Neural crest cell (in vitro differentiated cells): ENCODE measurements at places on chromosomes 2 and 18. TPM values are rescaled to one million over a fixed set of nuclear protein-coding genes. Genes with fewer than 3 reads are reported as not detected.

C2orf72 gene
- total RNA-seq, result 3.0 and 3.3 TPM in 2 replicates

INPP1 gene
- total RNA-seq, result 14.3 and 15.3 TPM in 2 replicates

KLHL29 gene
- total RNA-seq, result 7.3 and 8.4 TPM in 2 replicates

UGT1A8 gene
- not detected in 2 replicates for total RNA-seq

FIGLA gene
- not detected in 2 replicates for total RNA-seq

RNF25 gene
- total RNA-seq, result 35.6 and 39.2 TPM in 2 replicates

KDSR gene
- total RNA-seq, result 31.0 and 35.7 TPM in 2 replicates

DNA sequence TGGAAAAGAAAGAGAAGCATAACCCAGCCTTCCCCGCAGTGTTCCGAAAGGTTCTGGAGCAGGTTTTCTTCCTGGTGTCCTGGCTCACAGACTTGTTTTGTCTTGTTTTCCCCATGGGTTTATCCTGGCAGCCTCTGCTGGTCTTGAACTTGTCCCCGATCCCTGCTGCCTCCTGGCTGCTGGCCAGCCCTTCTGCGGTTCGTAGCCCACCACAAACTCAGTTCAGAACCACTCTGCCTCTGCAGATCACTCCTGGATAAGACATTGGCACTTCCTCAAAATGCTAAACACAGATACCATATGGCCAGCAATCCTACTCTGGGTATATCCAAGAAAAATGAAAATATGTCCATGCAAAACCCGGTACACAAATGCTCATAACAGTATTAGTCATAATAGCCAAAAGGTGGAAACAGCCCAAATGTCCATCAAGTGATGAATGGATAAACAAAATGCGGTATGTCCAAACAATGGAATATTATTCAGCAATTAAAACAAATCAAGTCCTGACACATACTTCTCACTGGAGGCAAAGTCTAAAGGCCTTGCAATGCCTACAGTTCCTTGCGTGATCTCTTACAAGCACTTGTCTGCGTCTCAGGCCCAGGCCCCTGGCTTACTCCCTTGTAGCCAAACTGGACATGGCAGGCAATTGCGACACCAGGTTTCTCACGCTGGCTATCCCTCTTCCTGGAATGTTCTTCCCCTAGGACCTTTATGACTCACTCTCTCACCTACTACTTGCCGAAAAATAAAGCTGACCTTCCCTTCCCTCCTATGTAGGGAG, 28.0 kb upstream of the ARHGEF4 start:
- H3K27me3 ChIP-seq, result no peaks in the 10 kb centered on the region
- H3K36me3 ChIP-seq, result no peaks in the 10 kb centered on the region
- peak overlapping the region; percentile 7 for H3K27ac ChIP-seq
- no peak overlapping the region for H3K4me3 ChIP-seq
- no peak for DNase-seq
- peaks cover 3% of the 10 kb centered on the region for H3K4me1 ChIP-seq

DNA sequence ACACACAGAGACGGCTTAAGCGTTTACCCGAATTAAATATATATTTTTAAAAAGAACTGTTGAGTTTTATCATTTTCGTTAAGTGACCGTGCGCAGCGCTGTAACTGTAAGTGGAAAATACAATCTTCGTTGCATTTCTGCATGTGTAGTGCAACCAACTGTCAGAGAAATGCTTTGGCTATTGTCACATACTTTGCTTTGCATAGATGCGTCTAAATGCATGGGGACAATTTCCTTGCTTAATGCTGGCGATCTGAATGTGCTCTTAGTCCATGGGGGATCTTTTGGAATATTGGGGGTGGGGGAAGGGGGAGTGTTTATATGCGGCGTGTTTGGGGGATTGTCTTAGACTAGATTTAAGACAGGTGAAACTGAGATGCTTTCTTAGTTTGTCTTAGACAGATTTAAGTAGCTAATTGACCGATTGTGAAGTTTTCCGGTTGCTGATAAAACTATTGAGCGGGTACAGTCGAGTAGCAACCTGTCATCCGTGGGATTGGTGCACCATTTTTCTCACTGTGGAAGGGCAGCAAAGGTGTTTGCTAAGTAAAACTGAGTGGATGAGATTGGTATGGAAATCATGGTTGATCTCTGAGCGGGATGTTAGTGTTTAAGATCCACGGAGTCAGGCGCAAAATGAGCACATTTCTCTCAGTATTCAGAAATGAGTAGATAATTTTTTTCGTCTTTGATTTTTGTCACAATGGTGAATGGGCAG, 476 bp downstream of the VSNL1 start:
- DNase-seq, result no peak
- no peaks in the 10 kb centered on the region for H3K36me3 ChIP-seq
- H3K4me1 ChIP-seq, result peaks cover 21% of the 10 kb centered on the region
- H3K27me3 ChIP-seq, result peaks cover 87% of the 10 kb centered on the region
- no peak overlapping the region for H3K27ac ChIP-seq
- peak overlapping the region; percentile 90 for H3K4me3 ChIP-seq

DNA sequence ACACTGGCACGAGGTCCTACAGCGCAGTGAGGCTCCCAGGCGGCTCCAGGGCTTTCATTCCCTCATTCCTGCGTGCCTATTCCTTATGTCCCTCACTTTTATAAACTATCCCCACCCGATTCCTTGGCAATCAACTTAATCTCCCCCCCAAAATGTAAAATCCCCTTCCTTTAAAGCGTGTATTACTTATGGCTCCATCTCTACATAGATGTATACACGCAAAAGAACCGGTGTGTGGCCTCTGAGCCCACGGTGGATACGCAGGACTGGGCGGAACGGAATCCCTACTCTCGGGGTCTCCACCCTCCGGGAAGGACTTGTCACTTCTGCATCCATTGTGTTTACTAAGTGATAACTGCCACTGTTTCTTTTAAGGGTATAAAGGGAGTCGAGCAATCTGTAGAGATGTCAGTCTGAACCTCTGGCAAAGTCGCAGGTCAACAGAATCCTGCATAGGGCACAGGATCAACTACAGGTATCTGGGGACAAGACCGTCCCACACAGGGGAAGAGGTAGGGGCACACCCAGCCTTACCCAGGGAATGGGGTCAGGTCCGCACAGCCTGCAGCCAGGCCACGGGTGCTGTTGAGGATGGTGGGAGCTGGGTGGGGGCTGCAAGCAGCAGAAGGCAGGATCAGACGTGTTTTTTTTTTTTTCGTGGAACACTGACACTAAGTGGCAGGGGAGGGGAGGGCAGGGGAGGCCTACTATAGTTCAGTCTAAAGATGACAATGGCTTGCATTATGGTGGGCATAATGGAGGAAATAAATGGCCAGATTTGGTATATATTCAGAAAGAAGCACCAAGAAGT, 42.1 kb downstream of the HDLBP start:
- H3K4me1 ChIP-seq, result peaks cover 30% of the 10 kb centered on the region
- DNase-seq, result no peak
- peaks cover 16% of the 10 kb centered on the region for H3K36me3 ChIP-seq
- H3K27me3 ChIP-seq, result no peaks in the 10 kb centered on the region
- peak overlapping the region; percentile 89 for H3K4me3 ChIP-seq

- no peak overlapping the region for H3K4me3 ChIP-seq
- no peaks in the 10 kb centered on the region for H3K27me3 ChIP-seq
- H3K27ac ChIP-seq, result no peak overlapping the region
Observed at GRCh38 chr2:172977270-172978062, 98.2 kb upstream of the MAP3K20 start.

GRCh38 chr2:37377187-37377532, 32.7 kb downstream of the QPCT start:
- DNase-seq, result no peak
- H3K4me3 ChIP-seq, result no peak overlapping the region
